ENCODE measurements at places on chromosomes 1 and 21.

GRCh38 chr1:80926531-80926930 is 874.2 kb upstream of the ADGRL2 start:
- no peak for DNase-seq

DNA sequence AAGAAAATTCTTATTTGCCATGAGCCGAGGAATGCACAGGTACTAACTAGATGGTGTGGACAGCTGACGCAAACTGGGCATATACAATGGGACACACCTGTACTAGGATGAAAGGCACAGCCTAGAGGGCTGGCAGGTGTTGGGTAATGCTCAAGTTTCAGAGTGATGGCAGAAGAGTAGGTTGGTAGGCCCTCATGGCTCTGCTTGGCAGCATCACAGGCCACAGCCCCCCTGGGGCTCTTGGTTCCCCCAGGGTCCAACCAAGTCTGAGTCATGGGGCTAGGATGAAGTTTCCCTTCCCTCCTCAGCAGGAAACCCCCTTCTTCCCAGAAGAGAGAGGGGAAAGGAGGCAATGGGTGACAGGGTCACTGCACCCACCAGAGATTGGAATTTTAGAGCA is 35.2 kb downstream of the SPEN start:
- DNase-seq, result no peak

DNA sequence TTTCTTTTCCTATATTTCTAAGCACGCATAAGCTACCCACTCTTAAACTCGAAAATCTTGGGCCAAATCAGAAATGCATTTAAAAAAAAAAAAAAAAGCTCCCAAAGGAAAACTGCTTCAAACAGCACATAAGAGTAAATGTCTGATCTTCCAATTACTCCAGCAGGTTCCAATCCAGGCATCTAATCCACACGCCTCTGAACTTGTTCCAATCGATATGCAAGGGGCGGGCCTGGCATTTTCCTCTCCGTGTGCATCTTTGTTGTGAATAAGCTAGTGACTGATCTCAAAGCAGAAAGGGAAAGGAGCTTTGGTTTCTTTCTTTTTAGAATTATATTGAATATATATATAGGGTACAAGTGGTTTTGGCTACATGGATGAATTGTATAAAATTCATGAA is 365.5 kb downstream of the PRDM2 start:
- no peak for DNase-seq

DNA sequence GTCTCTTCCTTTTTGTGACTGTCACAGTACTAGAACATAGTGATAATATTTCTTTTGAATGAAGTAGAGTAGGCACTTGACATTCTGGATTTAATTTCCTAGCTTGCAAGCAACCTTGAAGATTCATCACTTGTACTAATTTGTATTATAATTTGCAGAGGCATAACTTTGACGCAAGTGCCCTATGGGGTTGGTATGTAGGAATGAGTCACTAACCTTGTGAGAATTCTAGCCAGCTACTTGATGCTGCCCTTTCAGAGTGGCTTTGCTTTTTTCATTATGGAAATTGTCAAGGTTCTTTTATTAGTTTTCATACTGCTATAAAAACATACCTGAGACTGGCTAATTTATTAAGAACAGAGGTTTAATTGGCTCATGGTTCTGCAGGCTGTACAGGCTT is 13.7 kb upstream of the DPH5 start:
- no peak for DNase-seq

GRCh38 chr21:45804809-45805313 is 161.3 kb downstream of the PCBP3 start:
- no peak for DNase-seq

DNA sequence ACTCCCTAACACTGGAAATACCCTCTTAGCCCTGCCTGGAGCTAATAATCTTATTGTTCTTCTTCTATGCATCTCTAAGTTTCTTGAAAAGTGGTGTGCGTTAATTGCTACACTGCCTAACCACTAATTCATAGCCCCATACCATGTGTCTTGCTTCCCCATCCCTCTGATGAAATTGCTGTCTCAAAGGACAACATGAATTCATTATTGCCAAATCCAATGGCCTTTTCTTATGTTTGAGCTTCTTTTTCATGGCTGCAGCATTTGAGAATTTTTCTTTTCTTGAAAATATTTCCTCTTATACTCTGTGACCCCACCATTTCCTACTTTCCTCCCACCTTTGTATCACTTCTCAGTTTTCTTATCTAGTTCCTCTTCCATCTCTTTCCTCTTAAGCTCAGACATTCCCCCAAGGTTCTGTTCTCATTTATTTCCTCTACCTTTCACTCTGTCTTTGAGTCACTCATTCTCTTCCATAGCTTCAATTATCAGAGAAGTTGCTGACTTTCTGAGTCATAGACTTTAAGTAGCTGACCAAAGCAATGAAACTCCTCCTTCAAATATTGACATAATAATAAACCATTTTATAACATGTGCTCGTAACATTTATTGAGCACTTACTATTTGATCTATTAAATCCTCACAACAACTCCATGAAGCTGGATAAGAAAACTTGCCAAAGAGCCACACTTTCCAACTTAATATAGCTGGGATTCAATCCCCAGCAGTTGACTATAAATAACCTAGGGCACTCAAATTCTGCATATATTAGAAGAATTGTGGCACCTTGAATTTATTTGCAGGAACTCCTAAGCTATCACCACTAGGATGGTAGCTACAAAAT is 35.5 kb upstream of the ATP6V1G3 start:
- DNase-seq, result no peak

All from NT2/D1 (cell line).